Bone marrow (tissue), 2 donors: ENCODE measurements at places on chromosomes 13 and 19.

- DNase-seq: peak; percentile 45
Measured at GRCh38 chr19:50556282-50557008, 11.8 kb downstream of the LRRC4B start.

- no peak for DNase-seq
Measured at GRCh38 chr19:7618348-7618747, 11.0 kb downstream of the XAB2 start.

- no peak for DNase-seq
Measured at GRCh38 chr13:43830497-43830881, 43.7 kb upstream of the ENOX1 start.

DNA sequence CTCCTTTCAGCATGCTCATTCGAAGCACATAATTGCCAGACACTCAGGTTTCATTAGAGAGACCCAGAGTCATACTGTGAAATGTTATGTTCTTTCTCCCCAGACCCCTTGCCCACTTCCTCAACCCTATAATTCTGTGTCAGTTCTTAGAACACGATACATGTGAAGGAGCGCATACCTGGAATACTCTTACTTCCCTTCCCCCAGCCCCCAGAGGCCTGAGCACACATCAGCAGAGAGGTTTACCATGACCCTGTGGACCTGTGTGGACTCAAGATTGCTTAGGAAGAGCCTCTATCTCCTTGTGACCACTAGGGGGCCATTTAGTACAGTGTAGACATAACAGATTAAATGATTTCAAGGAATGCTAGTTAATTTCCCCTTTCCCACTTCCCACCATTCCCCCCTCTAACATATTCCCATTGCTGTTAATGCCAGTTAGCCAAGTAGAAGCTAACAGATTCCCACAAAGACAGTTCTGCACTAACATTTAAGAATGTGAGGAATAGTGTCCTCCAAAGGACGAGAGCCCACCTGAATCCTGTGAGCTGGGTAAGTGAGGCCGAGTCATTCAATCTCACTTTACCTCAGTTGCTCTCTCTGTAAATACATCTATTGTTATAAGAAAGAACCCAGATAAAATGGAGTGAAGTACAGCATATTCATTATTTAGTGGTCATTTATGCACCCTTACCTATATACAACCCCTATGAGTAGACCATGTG, 154.2 kb upstream of the MAB21L1 start:
- peak; percentile 33 for DNase-seq

GRCh38 chr19:31436121-31436776, 87.0 kb upstream of the TSHZ3 start:
- DNase-seq: no peak

DNA sequence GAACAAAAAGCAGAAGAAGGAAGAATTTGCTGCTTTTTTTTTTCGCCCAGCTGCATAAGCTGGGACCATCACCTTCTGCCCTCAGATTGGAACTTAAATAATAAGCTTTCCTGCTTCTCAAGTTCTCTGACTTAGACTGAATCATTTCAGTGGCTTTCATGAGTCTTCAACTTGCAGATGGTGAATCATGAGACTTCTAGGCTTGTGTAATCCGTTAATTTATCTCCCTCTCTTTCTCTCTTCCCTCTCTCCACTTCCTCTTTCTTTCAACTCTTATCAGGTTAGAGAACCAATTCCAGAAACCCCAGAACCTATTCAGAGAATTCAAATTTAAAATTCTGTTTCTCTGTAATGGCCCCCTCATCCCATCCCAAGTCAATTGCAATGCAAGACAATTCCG, 1153.7 kb downstream of the PCDH9 start:
- no peak for DNase-seq

DNA sequence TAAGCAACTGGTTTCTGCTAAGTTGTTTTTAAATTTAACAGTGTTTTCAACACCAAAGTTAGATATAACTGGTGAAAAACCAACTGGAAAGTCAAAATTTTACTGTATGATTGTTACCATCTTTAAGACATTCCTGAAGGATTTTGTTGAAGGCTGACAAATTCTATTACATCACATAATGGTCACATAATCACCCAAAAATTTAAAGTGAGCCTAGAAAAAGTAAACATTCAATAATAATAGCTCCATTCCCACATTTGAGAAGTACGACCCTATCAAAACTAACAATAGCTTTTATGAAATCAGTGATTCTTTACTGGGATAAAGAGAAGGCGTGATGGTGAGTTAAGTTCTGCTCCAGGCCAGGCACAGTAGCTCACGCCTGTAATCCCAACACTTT, 51.6 kb downstream of the USP12 start:
- no peak for DNase-seq

DNA sequence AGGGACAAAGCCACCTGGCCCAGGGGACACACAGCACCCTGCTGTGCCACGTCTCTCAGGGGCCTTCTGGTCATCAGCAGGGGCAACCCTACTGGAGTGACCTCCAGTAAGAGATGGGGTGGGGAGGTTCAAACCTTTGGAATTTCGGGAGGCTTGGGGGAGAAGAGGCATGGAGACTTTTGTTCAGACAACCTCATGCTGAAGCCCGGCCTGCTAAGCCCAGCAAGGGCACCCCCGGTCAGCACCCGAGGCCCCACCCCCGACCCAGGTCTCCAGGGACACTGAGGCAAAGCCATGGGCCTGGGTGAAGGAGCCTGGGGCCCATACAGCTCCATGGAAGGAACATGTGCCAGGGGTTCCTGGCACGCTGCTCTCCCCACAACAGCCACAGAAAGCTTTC, 23.3 kb downstream of the ZNF787 start:
- DNase-seq: no peak

GRCh38 chr13:38733146-38733545, 46.3 kb downstream of the FREM2 start:
- DNase-seq: no peak

GRCh38 chr13:42485272-42485671, 88.7 kb upstream of the TNFSF11 start:
- DNase-seq: no peak

DNA sequence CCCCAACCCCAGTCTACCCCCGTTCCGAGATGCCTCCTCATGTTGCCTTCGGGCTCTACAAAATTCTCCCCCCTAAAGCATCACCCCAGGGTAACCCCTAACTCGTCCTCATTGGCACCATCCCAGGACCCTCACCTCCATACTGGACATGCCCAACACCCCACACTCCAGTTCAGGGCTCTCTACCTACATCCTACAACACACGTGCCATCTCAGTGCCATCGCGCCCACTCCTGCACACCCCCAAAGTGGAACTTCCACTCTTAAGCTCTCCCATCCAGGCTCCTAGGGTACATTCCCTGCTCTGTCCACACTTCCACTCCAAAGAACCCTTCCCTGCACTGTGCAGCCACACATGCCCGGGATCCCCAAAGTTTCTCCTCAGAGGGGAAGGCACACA, 827 bp upstream of the FKRP start:
- DNase-seq: no peak

- DNase-seq: no peak
Measured at GRCh38 chr19:29854033-29854432, 42.2 kb downstream of the CCNE1 start.

GRCh38 chr19:17113127-17113785, 37.7 kb downstream of the MYO9B start:
- no peak for DNase-seq

- no peak for DNase-seq
Measured at GRCh38 chr19:2275588-2276428, 6.2 kb downstream of the PEAK3 start.
